ENCODE measurements at places on chromosomes 5 and 9.

- no peak for DNase-seq
These were observed 286.8 kb downstream of the PBX3 start for GRCh38 chr9:126033956-126034355.

GRCh38 chr5:33309068-33309467, 131.7 kb upstream of the TARS1 start:
- peak; percentile 68 for DNase-seq

- peak; percentile 82 for DNase-seq
These were observed 4.9 kb downstream of the SMIM3 start for GRCh38 chr5:150783422-150783928.

- DNase-seq = no peak
These were observed 49.7 kb downstream of the VAV2 start for GRCh38 chr9:133942206-133942975.

- no peak for DNase-seq
These were observed 8.1 kb downstream of the CCDC180 start for GRCh38 chr9:97315550-97315949.

DNA sequence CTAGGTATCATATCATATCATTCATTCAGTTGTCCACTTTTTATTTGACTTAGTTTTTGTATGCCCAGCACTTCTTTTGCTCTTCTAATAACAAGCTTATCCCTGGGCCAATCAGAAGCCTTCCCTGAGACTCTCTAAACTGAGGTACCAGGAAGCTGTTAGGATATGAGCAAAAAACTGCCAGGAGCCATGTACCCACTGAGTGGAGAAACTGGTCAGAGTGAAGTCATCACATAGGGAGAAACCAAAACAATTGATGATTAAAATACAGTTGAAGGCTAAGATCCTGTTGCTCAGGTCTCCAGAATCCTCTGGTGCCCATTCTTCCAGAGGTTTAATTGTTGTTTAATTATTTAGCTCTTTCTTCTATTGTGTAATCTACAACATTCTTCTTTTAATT, 120.2 kb downstream of the KIAA0825 start:
- DNase-seq = no peak

- DNase-seq = peak; percentile 82
These were observed 188.6 kb upstream of the DMRT1 start for GRCh38 chr9:652914-653313.

- no peak for DNase-seq
These were observed 31.0 kb upstream of the SHISAL2B start for GRCh38 chr5:64659289-64659688.

DNA sequence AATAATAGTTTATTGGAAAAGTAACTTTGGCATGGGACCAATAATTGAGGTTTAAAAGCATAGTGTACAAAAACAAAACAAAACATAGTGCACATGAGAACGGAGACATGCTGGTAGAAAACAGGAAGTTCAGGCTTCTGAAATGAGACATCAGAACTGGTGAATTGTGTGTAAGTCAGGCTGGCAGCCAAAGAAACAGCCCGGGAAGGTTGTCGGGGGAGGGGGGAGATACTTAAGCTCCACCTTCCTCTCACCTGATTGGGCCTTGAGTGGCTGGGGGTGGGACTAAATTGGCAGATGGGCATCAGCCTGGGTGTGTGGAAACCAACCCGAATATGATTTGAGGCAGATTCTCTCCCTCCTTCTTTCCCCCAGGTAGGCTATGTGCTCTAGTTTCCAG, 256.3 kb downstream of the SMARCA2 start:
- DNase-seq = no peak

GRCh38 chr9:133569121-133569785, 34.7 kb downstream of the ADAMTSL2 start:
- no peak for DNase-seq

DNA sequence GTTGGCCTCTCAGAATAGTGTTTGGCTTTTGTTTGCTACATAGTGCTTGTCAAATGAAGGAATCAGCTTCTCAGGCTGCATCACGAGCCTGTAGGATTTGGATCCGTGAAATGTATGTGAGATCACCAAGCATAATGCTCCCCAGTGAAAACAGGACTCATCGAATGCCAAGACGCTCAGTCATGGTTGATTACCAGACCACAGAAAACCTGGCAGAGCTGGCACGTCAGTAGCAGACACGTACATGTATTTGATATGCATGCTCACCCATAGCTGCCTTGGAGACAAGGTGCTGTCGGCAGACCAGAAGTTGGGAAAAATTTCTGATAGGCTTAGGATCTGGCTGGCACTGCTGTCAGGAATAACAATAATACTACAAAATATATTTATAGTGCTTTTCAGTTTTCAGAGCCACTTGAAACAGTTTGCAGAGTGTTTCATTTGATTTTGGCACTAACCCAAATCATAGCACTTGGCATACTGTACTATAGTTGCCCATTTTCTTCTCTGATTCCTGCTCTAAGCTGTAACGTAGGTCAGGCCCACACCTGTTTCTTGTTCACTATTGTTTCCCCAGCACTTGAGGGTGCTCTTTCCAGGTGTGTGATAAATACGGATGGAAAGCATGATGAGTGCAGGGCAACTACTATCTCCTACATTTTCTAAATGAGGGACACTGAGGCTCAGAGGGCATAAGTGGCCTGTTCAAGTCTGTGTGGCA, 226.1 kb downstream of the NR3C1 start:
- DNase-seq = peak; percentile 66

- no peak for DNase-seq
These were observed 20.4 kb downstream of the PDE8B start for GRCh38 chr5:77230727-77231470.

GRCh38 chr9:137270929-137271695, 6.4 kb upstream of the TOR4A start:
- peak; percentile 26 for DNase-seq

GRCh38 chr5:38809388-38810359, 36.1 kb upstream of the OSMR start:
- peak; percentile 91 for DNase-seq

DNA sequence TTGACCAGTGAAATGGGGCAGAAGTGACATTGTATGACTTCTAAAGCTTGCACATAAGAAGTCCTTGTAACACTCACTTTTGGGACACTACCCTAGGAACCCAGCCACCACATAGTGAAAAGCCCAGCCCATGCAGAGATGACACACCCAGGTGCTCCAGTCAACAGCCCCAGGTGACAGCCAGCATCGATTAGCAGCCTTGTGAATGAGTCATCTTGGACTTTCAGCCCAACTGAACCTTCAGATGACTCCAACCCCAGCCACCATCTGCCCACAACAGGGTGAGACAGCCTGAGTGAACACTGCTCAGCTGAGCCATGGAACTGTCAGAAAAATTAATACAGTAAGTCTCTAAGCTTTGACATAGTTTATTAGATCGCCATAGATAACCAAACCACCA, 458.6 kb downstream of the ZSWIM6 start:
- DNase-seq = no peak

- DNase-seq = no peak
These were observed 33.1 kb upstream of the SETD9 start for GRCh38 chr5:56876327-56876726.

GRCh38 chr5:138752951-138753793, at the start of gene CTNNA1:
Gene CTNNA1 (plus strand): TSS chr5:138753425. CDS start chr5:138781925, 28,500 bp downstream.
- peak; percentile 89 for DNase-seq

DNA sequence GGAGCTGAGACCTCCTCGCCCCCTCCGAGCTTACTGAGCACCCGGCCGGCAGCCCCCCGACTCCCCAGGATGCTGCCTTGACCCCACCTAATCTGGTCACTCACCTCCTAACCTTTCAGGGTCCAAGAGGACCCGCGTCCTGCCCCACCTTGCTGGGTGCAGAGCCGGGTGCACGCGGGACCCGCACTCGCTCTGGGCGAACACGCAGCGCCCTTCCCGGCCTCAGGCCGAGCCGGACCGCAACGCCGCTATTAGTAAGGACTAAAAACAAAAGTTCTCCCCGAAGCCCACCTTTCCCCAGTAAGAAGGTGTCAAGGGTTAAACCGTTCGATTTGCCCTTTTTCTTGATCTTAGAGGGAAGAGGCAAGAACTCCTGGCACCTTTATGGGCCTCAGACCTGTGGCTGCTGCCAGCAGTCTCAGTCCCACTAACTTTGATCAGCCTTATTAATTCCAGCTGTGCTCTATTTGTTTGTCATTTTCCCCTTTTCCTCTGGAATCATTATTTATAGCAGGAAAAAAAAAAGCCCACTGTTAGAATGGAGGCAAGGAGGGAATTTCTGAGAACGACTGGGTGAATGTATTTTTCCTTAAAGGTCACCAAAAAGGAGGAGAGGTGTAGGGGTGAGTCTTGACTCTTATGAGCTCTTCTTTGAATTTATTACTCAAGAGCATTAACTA, 10.5 kb downstream of the IRX2 start:
- DNase-seq = no peak

- no peak for DNase-seq
These were observed 328.9 kb upstream of the TRPC7 start for GRCh38 chr5:136694258-136694657.

GRCh38 chr9:129556491-129557191, 64.3 kb downstream of the C9orf50 start:
- DNase-seq = no peak

DNA sequence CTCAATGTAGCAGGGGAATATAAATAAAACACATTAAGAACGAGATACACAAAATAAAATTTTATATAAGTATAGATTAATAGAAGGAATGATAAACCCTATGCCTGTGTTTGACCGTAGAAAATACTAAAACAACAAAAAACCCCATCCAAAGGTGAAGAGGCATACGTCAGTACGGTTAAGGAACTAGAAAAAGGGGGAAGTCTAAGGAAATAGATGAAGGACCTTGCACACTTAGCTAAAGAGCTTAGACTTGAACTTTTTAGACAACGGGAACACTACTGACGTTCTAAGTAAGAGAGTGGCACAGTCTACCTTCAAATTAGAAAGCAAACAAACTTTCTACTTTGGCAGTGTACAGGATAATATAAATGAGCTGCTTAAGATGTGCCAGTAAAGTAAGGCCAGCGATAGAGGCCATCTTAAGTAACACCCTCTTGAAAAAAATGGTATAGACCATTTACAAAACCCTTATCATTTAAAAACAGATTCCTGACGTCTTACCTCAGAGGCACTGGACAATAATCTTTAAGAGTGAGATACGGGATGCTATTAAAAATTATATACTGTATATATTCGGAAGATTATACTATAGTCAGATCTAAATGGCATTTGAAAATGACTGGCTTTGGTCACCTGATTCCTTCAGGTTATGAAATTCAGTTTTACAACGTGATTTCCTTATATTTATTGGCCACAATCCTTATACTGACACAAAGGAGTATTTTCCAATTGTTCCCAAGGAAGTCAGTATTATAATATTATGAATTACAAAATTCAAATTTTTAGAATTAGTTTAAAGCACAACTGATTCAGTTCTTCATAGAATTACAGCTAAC, 8.5 kb downstream of the PANK3 start:
- no peak for DNase-seq

GRCh38 chr9:95003689-95004410, 277.4 kb downstream of the AOPEP start:
- peak; percentile 76 for DNase-seq

DNA sequence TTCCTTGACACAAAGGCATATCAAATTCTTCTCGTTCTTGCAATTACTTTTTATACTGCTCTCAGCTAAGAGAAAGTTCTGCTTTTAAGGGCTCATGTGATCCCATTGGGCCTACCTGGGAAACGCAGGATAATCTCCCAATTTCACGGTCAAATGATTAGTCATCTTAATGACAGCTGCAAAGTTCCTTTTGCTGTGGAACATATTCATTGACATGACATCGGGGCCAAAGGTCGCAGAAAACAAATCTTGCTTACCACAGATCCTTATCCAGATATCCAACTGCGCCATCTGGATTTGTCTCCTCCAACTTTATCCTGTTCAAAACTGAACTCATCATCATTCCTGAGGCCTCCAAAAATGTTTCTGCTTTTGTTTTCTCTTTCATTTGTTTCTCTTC, 1085.6 kb upstream of the WWC1 start:
- DNase-seq = no peak

DNA sequence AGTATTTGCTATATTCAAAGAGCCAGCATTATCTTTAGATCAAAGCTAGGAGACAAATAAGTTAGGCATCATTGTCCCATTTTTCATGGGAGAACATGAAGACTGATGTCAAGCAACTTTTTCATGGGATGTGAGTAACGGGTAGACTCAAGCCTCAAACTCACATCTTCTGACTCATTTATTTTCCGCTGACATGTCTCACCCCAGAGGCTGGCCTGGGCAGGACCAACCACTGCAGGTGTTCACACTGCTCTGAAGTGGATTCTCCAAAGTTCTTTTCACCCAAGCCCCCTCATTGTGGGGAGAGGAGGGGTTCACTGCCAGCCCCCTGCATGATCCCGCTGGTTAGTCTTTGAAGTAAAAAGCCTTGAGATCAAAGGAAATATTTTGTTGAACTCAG, 34.9 kb upstream of the BASP1 start:
- no peak for DNase-seq

GRCh38 chr5:122129306-122129705, at the start of gene ZNF474:
Gene ZNF474 (plus strand): TSS chr5:122129546. CDS start chr5:122151991, 22,445 bp downstream.
- DNase-seq = peak; percentile 90

DNA sequence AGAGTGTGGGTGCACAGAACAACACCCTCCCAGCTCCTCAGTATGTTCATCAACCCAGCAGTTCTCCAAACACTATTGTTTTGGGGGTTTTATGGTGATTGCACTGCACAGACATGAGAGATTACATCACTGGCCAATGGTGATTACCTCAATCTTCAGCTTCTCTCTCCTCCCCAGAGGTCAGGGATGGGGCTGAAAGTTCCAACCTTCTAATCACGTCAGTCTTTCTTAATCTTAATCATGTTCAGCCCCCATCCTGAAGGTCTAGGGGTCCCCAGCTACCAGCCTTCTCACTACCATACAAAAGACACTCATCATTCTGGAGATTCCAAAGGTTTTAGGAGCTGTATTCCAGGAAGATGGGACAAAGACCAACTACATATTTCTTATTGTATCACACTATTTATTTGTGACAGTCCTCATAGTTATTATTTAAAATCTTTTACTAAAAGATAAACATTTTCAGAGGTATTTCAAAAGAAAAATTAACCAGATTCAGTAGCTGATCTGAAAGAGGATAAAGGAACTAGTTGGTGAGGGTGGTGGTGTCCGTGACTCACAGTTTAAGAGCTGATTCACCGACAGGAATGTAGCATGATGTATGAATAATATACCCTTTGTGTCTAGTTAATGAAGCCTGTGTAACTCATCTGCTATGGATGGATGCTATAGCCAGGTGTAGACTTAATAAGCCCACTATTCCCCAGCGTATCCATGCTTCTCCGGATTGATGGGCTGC, 35.6 kb downstream of the RASEF start:
- no peak for DNase-seq

All from right hindlimb (tissue), 1 donor.